Activated T-helper 9 cell treated with anti-CD3 and anti-CD28 coated beads, Interleukin-2, amount 50 U/mL, for 16 hours (primary cell): ENCODE measurements at places on chromosomes 5 and 9.

DNA sequence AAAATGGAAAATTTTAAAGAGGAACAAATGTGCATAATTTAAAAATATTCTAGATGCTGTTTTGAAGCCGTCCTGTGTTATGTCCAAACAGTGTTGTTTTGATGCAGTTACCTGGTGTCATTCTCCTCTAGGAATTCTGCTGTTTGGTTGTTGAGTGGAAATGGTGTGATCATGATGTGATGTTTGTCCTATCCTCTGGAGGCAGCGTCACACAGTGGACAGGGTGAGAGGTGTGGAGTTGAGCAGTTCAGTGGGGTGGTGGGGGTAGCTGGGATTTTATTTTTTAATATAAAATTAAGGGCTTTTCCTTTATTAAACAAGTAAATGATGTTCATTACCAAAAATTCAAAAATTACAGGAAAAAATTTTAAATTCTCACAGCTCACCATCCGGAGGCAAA is 31.2 kb downstream of the PRDM6 start:
- no peak for DNase-seq

GRCh38 chr5:149358868-149359495 is 1.1 kb downstream of the PCYOX1L start:
- no peak for DNase-seq

DNA sequence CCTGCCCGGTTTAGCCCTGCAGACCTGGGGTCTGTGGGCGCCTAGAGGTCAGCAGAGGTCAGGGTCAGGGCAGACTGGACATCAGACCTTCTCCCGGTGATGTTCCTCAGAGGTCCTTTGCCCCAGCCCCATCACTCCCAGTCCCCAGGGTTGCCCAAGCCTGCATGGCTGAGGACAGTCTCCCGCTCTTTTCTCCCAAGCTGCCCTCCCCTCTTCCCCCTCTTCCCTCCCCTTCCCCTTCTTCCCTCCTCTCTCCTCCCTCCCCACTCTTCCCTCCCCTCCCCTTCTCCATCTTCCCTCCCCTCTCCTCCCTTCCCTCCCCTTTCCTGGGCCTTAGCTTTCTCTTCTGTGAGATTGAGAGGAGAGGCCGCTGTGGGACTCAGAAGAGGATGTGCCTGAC is 10.4 kb downstream of the LHX3 start:
- no peak for DNase-seq

DNA sequence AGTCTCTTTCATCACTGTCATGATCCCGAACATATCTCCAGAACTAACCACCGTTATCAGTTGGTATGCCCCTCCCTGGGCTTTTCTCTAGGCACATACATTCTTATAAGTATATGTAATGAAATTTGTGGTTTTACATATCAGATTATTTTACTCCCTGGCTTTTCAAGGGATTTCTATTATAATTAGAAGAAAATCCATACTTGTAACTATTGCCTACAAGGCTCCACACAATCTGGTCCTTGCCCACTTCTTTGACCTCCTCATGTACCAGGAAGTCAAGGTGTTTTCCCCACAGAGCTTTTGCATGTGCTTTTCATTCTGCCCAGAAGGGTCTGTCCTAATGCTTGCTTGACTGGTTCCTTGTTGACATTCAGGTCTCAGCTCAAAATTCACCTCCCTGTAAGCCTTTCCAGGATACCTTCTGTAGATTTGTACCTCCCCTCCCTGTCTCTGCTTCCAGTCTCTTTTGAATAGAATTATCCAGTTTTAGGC is 33.6 kb upstream of the HSD17B4 start:
- no peak for DNase-seq

DNA sequence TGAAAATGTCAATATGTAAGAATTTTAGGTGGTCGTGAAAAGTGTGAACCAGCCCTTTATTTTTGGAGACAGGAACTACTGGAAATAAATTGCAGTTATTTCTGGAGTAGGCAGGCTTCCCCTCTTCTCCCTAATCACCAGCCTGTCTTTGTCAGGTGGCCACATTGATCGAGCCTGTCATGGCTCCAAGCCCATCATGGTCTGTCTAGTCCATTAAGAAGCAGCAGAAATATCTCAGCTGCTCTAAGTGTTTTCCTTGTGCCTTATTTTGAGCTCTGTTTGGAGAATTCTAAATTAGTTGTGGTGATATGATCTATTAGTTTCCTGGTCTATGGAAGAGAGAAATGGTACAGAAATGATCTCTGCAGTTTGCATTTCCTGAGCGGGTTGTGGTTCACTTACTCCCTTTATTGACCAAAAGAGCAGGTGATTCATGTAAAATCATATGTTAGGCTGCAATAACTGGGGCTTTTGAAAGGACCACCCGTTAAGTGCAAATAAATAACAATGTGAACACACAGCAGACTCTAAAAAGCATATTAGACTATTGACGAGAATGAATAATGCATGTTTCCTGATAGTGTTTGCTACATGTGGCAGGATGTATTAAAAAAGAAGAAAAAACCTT is 42.3 kb downstream of the BASP1 start:
- no peak for DNase-seq

GRCh38 chr5:174378121-174378874 is 332.8 kb downstream of the NSG2 start:
- no peak for DNase-seq

DNA sequence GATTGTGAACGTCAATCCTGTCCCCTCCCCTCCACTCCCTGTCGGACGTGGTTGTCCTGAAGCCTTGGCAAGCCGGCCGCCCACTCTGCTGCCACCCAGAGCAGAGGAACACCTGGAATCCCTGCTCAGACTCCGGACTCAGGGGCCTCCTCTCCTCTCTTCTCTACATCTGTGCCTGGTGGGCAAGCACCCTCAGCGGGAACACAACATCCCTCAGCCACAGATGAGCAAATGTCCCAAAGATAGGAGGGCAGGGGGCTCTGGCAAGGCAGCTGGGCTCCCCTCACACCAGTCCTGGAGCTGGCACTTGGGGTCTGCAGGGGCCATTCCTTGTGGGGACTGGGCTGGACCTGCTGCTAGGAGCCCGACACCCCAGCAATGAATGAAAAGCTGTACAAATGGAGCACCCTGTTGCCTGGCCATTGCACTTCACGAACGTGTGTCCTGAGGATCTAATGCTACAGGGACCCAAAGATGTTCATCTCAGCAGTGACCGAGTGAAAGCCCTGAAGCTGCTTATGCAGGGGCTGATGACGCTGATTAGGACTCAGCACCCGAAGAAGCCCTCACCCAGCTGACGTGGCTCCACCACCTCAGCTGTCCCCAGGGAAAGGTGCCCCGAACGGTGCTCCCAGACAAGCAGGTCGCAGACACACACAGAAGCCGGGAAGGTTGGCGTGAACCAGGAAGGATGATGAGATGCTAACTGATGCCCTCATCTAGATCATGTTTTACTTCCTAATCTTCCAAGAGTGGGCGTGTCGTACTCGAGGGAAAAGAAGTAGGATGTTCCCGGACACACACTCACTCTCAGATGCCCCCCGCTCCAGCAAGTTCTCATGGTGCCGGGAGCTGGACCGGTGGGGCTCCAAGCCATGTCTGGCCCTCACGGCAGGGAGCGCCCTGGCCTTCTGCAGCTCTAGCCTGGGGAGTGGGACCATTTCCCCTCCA is 177.0 kb upstream of the PPP1R26 start:
- DNase-seq, result no peak

DNA sequence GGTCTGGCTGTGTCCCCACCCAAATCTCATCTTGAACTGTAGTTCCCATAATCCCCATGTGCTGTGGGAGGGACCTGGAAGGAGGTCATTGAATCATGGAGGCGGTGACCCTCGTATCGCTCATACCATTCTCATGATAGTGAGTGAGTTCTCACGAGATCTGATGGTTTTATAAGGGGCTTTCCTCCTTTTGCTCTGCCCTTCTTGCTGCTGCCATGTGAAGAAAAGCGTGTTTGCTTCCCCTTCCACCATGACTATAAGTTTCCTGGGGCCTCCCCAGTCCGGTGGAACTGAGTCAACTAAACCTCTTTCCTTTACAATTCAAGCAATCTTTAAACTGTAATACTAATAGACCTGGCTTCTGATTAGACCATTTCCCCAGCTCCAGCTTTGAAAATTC is 92.2 kb upstream of the SARDH start:
- no peak for DNase-seq

- no peak for DNase-seq
Observed at GRCh38 chr9:109120204-109120789, 550 bp upstream of the TMEM245 start.

GRCh38 chr5:168939156-168939800 is 360.1 kb upstream of the PANK3 start:
- DNase-seq, result no peak

- DNase-seq, result no peak
Observed at GRCh38 chr5:176352116-176352878, 9.3 kb downstream of the KIAA1191 start.

DNA sequence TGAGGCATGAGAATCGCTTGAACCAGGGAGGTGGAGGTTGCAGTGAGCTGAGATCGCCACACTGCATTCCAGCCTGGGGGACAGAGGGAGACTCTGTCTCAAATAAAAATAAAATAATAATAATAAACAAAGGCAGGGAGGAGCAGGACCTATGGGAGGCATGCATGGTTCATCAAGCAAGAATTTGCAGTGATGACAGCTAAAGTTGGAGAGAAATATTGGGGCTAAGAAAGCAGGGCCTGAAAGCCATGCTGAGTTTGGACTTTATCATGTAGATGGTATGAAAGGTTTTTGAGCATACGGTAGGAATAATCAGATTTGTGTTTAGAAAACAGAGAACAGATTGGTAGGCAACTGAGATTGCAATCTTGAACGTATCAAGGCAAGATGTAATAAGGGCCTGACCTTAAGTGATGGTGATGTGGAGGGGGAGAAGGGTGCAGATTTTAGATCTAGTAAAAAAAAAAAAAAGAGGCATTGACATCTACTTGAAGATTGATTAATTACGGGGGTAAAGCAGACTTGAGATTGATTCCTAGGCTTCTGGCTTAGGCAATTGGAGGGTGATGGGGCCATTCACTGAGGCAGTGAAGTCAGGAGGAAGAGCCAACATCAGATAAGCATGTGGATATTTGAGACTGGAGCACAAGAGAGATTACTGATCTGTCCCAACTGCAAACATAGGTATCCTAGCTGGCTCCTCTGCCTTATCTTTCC is 50.7 kb downstream of the CFAP95 start:
- DNase-seq, result no peak

- no peak for DNase-seq
Observed at GRCh38 chr9:121651295-121652020, at the start of gene DAB2IP. TSS of gene DAB2IP (plus strand) at chr9:121651634. CDS start at chr9:121651776, 142 bp downstream.

DNA sequence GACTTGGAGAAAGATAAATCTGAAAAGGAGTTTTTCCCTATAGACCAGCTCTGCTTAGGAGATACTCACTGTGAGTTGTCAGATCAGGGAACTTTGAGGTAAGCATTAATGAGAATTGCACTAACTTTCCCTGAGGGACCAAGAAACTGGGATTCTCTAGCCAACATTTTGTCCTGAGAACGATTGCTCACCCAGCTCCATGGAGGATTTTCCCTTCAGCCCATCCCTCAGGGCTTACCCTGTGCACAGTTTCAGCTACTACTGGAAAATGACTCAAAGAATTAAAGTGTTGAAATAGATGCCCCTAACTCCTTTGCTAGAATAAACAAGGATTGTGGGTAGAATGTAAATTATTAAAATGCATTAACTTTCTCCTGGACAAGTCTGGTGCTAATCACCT is 237.2 kb upstream of the IL12B start:
- DNase-seq, result no peak

DNA sequence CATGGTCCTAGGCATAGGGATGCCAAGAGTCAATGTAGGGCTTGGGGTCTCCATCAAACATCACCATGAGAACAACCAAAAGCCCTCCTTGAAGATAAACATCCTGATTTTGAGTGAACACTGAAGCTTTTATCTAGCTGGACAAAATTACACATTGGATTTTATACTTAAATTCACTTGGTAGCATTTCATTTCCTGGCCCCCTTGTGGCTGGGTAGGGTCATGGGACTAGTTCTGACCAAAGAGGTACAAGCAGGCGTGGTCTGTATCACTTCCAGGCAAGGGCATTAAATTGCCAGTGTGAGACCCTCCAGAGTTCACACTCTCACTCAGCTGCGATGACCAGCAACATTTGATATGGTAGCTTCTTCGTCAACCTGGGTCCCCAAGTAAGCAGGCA is 320.3 kb downstream of the ACTL7B start:
- no peak for DNase-seq

DNA sequence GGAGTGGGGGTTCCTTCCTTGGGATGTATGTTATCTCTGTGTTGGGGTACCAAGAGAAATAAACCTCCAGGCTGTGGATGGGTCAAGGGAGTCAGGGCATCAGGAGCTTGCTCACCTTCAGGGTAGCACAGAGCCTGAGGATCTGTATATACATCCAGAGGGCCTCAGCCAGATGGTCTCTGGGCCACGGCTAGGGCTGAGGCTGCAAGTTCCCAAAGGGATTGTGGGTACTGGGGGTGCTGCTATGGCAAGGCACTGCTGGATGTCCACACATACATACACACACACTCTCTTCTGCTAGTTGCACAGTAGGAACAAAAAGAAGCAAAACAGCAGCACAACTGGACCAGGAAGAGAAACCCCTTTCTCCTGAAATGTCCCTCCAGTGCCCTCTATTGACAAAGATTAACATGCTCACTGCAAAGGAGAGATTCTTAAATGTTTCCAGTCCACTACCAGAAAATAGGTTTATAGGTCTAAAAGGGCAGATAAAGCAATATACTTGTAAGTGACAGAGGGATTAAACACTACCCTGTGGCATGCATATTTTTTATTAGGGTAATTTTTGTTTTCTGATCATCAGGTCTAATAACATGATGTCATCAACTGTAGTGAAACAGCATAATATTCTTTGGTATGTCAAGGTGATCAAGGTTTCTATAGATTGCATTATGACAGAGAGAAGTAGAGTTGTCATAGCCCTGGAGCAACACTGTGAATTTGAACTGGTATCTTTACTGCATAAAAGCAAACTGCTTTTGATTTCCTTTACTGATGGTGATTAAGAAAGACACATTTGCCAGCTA is 56.3 kb upstream of the KCNN2 start:
- no peak for DNase-seq

- no peak for DNase-seq
Observed at GRCh38 chr5:156896546-156896945, 46.5 kb downstream of the PPP1R2B start.

DNA sequence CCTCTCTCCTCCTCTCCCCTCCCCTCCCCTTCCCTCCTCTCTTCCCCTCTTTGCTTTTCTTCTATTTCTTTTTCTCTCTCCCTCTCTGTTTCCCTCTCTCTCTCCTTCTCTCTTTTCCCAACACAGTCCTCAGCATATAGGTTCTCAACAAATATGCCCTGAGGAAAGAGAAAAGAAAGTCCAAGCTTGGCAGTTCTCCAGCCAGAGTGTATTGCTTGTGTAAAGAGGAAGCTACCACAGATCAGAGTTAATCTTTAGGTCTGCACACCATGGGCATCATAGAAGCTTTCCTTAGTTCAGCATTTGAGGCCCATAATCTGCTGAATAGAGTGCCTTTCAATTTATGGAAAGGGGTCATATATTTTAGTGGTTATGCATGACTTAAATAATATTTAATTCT is 382.8 kb upstream of the WWC1 start:
- DNase-seq, result no peak

- no peak for DNase-seq
Observed at GRCh38 chr9:94631599-94631998, 7.7 kb downstream of the FBP1 start.

GRCh38 chr9:94140418-94140780 is 56.1 kb downstream of the PTPDC1 start:
- DNase-seq, result no peak

- DNase-seq, result no peak
Observed at GRCh38 chr9:134575103-134575900, 66.3 kb upstream of the COL5A1 start.
